ENCODE measurements at places on chromosomes 5 and 9.

GRCh38 chr5:54108136-54108535 lies 202.2 kb downstream of the ARL15 start:
- DNase-seq = no peak

DNA sequence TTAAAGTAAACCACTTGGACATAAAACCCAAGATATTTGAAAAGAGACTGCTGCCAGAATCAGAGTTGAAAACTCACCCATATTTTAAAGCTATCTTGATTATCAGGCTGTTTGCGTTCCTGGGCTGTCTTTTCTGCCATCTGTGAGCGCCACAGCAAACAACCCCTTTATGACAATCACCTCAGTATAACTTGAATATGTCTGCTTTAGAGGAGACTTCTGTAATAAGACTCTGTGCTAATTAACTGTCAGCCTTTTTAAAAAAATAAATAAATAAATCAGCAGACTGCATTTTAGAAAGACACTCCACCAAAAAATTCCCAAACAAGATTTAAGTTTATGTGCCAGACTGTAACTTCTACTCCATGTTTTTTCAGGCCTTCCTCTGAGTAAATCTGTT lies 375.7 kb upstream of the CCNH start:
- DNase-seq = no peak

DNA sequence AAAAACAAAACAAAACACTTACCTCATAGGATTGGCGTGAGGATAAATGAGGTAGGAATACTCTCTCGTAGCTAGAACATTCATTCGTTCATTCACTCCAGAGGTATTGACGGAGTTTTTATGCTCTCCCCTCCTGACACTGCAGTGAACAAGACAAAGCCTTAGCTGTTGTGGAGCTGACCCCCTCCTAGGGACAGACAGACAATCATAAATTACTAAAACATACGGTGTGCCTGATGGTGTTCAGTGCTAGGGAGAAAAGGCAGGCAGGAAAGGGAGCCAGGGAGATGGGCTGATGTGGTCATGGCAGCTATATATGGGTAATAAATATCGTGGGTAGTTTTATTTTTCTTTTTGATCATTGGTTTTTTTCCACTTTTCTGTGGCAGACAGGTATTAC lies 5.7 kb upstream of the BRD3 start:
- DNase-seq = no peak

DNA sequence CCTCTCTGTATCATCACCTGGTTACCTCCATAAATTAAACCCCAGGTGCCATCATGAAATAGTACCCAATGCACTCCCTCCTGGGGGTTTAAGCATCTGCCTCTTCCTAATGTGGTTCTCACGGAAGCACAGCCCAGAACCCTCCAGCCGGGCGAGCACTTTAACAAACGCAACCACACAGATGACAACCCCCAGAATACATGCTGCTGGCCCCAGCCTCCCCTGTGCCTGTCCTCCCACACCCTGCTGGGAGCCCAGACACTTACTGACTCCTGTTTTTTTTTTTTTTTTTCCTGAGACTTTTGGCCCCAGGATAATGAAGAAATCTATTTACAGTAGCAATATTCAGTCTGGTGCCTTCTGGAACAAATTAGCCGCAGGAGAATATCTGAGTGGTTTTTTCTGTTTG lies 50.0 kb upstream of the COL5A1 start:
- DNase-seq = no peak

GRCh38 chr9:89361816-89362646 lies 43.7 kb downstream of the SECISBP2 start:
- no peak for DNase-seq

DNA sequence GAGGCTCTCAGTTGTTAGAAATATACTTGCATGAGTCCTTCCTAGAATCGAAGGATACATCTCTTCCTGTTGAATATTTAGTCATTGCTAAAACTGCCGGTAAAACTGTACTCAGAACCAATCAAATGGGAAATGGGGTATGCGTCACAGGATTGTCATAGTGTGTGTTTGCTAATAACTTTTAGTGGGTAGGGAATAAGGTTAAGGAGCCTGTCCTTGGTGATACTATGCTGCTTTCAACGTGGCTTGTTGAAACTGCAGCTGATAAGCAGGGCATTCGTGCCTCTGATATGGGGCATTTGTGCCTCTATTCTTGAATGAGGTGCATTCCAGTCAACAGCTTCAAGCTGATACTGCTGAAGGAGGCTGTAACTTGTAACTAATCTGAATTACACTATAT lies 26.6 kb downstream of the HABP4 start:
- no peak for DNase-seq

- no peak for DNase-seq
Observed at GRCh38 chr9:107946364-107947141, 457.0 kb upstream of the KLF4 start.

DNA sequence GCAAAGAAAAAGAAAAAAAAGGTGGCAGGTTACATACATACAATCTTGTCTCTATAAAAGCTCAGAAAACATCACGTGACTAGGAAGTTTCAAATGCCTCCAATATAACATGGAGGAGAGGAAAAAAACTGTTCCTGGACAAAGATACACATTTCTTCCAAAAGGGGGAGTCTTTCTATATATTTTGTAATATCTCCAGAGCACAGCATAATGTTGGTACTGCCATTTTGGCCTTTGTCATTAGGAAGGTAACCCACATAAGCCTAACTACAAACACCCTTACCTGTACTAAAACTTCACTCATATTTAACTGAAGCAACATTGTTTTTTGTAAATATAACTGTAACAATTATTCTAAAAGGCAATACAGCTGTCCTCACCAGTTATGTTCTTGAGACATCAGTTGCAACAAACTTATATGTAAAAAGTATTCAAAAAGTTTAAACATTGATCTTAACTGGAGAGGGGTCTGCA lies 1.2 kb upstream of the BTF3 start:
- DNase-seq = no peak

DNA sequence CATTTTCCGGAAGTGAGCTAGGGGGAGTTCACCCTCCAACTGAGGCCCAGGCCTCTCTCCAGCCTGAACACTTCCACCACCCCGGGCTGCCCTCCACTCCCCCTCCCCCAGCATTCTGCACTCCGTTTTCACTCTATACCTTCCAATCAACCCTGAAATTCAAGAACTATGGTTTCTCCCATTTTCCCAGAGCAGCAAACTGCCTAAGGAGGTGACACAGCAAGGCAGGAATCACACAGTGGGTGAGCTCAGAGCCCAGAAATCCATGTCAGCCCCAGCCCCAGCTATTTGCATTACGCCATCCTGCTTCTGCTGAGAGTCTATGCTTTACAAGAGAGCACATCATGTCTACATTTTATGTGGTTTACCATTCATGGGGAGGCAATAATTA lies 11.9 kb downstream of the MSX2 start:
- no peak for DNase-seq

GRCh38 chr5:17115855-17116254 lies 101.6 kb upstream of the BASP1 start:
- no peak for DNase-seq

DNA sequence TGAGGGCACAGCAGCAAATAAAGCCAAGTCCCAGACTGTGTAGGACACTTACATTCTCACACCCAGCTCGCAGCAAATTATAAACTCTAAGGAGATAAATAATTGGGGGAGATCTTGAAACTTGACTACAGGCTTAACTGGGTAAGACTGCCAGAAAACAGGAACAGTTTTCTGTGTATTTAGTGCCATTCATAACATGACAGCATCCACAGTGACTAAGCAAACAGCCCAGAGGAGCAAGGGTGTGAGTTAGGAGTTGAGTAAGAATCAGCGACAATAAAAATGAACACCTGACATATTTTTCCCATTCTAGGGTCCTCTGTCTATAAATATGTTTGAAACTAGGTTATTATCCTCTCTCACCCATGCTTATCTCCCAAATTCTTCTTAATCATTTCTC lies 370.9 kb upstream of the WWC1 start:
- no peak for DNase-seq

GRCh38 chr9:73451003-73451402 lies 299.3 kb downstream of the ANXA1 start:
- DNase-seq = no peak

DNA sequence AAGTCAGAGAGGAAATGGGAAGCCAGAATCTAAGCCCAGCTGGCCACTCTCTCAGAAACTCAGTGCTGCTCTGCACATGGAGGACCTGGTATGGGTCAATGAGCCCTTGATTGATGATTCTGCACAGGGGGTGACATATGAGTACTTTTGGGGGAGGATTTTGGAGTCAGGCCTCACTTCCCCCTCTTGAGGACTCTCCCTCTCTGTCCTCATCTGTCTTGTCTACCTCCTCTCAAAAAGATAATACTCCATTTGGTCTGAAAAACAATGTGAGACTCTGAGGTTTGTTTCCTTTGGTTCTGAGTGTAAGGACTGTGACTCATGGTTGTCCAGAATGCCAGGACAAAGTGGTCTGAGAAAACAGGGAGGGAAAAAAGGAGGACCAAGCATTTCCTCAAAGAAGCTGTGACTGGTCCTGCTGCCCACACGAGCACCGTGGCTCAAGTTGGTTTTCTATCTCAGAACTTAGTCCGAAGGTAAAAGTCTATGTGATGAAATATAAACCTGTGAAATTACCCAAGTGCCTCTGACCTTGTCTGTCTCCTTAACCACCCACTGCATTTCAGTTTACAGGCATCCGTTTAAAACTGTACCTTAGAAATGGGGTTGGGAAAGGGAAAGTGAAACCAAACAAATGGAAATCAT lies 11.1 kb downstream of the TTC39B start:
- no peak for DNase-seq

GRCh38 chr5:170475294-170476000 lies 28.4 kb upstream of the KCNIP1 start:
- no peak for DNase-seq

- no peak for DNase-seq
Observed at GRCh38 chr9:35277628-35278359, 116.0 kb downstream of the UNC13B start.

DNA sequence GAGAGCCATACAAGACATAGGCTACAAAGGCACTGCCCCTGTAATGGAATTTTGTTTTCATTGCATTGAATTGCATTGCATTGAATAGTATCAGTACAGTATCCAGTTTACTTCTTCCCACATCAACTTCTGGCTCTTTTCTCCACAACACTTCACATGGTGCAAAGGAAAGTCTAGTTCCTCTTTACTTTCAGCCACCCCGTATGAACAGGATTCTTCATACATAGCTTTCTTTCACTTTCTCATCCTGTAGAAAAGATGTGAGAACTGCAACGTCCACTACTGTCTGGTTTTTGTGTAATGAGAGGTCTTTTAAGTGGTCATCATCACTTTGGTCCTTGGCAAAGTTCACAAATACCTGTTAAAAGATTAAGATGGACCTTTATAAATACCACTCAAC lies 20.2 kb downstream of the NIPSNAP3B start:
- no peak for DNase-seq

GRCh38 chr9:127360250-127360649 lies 36.7 kb upstream of the SLC2A8 start:
- DNase-seq = no peak

DNA sequence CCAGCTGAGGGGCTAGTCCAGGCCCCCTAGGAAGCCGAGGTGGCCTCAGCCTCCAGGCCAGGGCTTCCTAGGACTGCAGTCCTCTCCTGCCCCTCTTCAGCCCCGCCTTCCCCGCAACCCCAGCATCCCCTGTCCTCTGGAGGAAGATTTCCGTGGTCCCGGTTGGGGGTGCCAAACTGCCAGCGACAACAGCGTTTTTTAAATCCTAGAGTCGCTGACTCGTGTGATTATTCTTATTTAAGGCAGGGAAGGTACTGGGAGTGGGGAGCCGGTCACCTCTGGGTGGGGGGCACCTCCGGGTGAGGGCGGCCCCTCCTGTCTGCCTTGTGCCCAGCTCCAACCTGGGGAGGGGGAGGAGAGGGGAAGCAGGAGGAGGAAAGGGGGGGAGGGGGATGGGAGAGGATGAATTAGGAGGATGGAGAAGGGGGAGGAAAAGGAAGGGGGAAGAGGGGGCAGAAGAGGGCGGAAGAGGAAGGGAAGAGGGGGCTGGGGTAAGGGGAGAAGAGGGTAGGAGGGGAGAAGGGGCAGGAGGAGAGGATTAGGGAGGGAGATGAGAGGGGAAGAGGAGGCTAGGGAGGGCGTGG lies 173.1 kb upstream of the IER5L start:
- no peak for DNase-seq

DNA sequence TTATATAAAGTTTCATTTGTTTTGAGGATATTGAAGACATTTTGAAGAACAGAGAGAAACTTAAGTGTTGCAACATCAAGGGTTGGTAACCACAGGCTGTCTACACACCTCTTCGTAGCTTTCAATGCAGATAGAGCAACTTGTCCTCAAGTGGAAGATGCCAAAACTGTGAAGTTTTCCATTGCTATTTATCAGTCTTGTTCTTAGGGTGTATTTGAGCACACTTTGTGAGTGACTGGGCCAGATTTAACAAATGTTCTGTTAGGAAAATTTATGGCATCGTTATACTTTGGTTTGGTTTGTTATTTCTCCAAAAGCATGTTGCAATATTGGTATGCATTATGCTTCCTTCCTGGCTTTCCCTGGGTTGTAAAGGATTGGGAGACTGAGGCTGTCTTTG lies 31.6 kb downstream of the NNT start:
- DNase-seq = no peak

GRCh38 chr5:80967500-80968181 lies 7.5 kb downstream of the RASGRF2 start:
- DNase-seq = no peak

DNA sequence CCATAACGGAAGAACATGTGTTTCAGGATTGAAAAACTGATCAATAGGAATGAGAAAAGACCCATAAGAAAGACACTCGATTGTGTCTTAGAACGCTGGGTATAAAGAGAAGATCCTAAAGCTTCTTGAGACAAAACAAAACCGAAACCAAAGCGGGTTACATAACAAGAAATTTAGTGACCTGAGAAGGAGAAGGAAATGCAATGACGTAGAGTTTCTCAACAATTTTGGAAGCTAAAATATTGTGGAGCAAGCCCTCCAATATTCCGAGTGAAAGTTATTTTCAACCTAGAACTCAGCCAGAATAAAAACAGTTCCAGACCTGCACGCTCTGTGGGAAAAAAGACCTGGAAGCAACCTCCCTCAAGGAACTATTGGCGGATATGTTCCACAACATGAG lies 81.9 kb upstream of the FREM1 start:
- no peak for DNase-seq

- DNase-seq = no peak
Observed at GRCh38 chr5:94577466-94578245, 40.7 kb downstream of the KIAA0825 start.

GRCh38 chr5:111699324-111699723 lies 57.7 kb downstream of the NREP start:
- DNase-seq = no peak

DNA sequence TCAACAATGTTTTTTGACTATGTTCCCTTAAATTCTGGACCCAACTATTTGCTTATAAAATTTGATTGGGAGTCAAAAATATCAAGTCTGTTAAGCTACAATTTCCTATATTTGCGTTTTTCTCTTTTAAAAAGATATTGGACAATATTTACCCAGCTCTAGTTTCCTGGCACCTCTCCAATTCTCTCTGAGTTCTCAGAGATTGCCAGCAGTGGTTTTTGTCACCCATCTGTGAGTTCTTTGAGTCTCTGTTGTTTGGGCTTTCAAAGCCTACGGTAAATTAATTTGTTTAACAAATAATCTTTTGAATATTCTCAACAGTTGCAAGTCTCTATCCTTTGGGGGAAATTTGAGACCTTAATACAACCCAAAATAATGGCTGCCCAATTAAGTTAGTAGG lies 174.2 kb upstream of the PUM3 start:
- no peak for DNase-seq
